CD8-positive, alpha-beta T cell (primary cell): ENCODE measurements at places on chromosomes 1 and 21.

DNA sequence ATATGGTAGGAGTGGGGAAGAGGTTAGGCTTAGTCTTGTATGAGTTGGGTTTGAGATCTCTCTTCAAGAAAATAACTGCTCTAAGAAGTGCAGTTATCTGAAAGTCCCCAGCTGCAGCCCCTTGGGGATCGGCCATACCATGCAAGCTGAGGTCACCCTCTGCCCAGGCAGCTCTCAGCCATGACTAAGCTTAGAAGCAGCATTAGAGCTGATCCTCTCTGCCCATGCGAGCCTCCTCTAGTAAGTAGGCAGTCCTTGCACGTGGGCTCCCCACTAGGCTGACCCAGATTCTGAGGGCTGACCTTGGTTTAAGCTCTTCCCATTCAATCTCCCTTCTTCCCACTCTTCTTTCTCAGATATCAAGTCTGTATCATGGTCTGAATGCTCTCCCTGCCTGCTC is 121.0 kb upstream of the UBE2U start:
- DNase-seq = no peak

- DNase-seq = no peak
Measured at GRCh38 chr1:40842207-40842606, 20.0 kb downstream of the CITED4 start.

- no peak for DNase-seq
Measured at GRCh38 chr21:14797543-14797942, 251.4 kb upstream of the SAMSN1 start.

- no peak for DNase-seq
Measured at GRCh38 chr21:33840771-33841170, 74.8 kb downstream of the ATP5PO start.

DNA sequence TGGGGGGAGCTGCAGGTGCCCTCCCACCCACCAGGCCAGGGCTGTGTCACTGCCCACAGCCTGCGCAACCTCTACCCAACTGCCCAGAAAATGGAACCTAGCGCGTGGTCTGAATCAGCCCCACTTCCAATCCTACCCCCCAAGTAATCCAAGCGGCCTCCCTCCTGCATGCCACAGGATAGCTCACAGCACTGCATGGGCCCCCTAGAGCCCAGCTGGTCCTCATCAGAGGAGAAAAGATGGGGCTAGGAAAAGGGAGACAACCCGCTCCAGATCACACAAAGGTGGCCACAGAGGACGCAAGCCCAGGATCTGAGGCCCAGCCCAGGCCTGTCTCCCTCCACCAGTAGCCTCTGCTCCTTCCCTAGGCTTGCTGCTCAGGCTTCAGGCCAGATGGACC is 6.2 kb downstream of the ADGRB2 start:
- DNase-seq = no peak

- no peak for DNase-seq
Measured at GRCh38 chr1:108955881-108956280, 7.4 kb downstream of the CLCC1 start.

GRCh38 chr21:27359141-27359540 is 392.3 kb upstream of the ADAMTS5 start:
- no peak for DNase-seq

DNA sequence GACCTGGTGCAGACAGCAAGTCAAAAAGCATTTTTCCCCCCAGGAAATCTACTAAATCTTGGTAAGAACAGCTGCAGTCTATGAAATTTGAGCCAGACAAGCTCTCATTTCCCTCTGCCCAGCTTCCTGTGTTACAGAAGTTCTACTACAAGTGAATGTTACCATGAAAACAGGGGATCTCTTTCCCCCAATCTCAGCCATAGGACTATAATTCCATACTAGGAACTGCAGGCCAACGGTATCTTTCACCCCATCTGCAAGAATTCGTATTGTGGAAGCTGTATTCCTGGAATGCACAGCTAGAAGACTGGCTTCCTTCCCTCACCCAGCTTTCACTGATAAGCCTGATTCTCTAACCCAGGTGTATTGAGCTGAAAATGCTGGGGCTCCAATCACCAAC is 1655.4 kb downstream of the BRINP3 start:
- DNase-seq = no peak

DNA sequence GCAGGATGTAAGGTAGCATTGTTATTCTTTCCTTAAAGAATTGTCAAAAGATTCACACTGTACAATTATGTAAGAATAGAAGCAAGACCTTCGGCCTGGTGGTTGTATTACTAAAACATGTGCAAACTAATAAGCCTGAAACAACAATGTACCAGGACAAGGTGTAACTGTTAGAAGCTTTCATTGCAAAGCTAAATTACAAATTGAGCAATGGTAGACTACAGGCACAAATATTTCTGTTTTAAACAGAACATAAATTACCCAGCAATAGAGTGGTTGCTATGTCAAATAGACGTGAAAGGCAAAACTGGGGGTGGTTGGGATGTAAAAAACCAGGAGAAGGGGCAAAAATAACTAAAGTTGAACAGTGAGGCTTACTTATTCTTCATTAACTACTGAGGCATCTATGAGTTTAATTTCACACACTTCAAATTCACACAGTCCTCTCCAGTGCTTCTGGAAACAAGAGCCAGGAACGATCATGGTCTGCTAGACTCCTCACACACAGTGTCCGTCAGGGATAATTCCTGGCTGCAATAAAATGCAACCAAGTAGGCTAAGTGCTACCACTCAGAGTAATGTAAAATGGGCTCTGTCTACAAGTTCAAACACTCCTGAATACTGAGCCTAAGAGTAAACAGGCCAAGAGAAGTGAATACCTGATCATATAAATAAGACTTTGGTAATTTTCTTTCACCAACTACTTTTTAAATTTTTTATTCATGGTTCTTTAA is 39.3 kb upstream of the C1orf198 start:
- no peak for DNase-seq
